ENCODE measurements at places on chromosomes 3 and 15.

DNA sequence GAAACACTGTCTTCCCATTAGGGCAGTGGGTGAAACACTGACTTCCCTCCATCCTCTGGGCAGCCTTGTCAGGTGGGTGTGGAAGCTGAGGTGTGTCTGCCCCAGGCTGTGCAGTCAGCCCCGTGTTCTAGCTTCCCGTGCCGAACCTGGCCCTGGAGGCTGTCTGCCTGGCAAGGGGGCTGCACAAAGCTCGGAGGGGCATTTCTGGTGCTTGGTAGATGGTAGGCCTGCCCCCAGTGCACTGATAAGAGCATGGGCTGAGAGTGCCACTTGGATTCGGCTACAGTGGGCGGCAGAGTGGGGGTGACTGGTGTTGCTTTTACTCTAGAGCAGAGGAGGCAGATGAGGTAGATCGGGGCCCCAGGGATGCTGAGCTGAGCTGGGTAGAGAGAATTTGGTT, 21.3 kb downstream of the IGF1R start:
- peaks cover 24% of the 10 kb centered on the region for H3K4me1 ChIP-seq
- H3K27me3 ChIP-seq = peaks cover 2% of the 10 kb centered on the region
- no peaks in the 10 kb centered on the region for H3K36me3 ChIP-seq
- no peak overlapping the region for H3K27ac ChIP-seq
- no peak for DNase-seq

DNA sequence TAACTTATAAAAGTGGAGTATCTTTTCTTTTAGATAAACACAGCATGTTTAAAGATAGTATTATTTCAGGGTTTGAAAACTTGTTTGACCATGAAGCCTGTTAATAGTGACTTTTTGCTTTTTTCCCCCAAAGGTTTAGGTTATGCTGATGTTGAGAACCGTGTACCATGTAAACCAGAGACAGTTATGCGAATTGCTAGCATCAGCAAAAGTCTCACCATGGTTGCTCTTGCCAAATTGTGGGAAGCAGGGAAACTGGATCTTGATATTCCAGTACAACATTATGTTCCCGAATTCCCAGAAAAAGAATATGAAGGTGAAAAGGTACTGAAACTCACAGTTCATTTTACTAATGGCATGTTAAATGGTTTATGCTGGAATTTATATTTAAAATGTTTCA, 5.1 kb downstream of the LACTB start:
- H3K4me3 ChIP-seq = no peak overlapping the region
- DNase-seq = no peak
- H3K4me1 ChIP-seq = peaks cover 9% of the 10 kb centered on the region
- H3K27me3 ChIP-seq = no peaks in the 10 kb centered on the region

- H3K4me1 ChIP-seq = no peaks in the 10 kb centered on the region
- H3K4me3 ChIP-seq = no peak overlapping the region
Observed at GRCh38 chr15:35888815-35889214, 342.9 kb upstream of the DPH6 start.

DNA sequence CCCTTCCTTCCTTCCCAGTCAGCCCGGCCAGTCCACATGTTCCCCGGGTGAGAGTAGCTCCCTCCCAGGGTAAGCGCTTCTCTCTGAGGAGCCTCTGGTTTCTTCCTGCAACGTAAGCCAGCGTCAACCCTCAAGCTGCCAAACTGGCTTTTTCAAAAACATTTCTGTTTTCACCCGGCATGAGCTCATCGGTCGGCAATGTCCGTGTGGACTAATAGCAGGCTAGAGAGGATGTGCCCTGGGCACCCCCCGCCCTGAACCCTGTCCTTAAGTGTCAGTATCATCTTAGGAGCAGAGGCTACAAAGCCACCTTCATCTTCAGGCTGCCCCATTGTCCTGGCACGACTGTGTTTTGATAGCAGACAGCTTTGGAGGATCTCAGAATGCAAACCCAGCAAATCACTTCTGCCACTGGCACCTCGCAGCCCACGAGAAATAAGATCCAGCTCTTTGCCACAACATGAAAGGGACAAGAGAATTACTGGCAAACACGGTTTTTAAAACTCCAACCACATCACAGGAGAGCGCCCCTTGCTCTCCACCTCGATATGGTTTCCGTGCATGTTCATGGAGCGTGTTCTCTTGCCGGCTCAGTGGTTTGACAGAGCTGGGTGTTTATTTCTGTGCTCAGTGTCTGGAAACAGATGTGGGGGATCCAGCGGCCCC, 9.9 kb downstream of the ALDH1A3 start:
- H3K4me3 ChIP-seq = no peak overlapping the region
- no peak overlapping the region for H3K27ac ChIP-seq
- peaks cover 76% of the 10 kb centered on the region for H3K27me3 ChIP-seq
- H3K36me3 ChIP-seq = no peaks in the 10 kb centered on the region
- no peak for DNase-seq

DNA sequence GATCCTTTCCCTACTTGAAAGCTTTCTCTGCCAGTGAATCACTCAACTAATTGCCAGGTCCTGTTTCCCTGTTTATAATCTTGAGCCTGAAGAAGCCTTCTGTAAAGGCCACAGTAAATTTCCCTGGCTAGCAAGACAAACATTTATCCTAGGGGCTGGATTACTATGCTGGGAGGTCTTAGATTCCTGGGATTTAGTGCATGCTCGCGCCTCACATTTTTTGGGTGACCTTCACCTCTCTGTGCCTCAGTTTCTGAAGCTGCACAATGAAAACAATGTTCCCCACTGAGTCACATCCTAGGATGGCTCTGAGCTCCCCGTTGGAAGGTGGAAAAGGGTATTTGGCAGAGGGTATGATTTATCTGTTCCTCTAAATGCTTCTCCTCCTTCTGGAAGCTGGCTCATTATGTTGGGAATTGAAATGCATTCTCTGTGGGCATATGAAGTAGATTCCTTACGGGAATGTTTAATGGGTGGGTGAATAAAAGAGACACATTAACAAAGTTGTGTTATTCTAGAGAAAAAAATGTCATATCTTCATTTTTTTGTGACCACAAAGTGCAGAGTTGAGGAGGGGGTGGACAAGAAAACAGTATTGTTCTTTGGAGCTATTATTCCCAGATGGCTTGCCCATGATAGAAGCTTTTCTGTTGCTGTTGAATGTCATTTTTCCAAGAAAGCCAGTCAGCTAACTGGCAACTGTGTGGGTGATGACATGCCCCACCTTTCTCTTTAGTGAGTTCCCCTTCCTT, 32.4 kb downstream of the LSM3 start:
- no peaks in the 10 kb centered on the region for H3K36me3 ChIP-seq
- no peak overlapping the region for H3K4me3 ChIP-seq
- H3K27ac ChIP-seq = no peak overlapping the region
- no peaks in the 10 kb centered on the region for H3K4me1 ChIP-seq
- H3K27me3 ChIP-seq = no peaks in the 10 kb centered on the region

DNA sequence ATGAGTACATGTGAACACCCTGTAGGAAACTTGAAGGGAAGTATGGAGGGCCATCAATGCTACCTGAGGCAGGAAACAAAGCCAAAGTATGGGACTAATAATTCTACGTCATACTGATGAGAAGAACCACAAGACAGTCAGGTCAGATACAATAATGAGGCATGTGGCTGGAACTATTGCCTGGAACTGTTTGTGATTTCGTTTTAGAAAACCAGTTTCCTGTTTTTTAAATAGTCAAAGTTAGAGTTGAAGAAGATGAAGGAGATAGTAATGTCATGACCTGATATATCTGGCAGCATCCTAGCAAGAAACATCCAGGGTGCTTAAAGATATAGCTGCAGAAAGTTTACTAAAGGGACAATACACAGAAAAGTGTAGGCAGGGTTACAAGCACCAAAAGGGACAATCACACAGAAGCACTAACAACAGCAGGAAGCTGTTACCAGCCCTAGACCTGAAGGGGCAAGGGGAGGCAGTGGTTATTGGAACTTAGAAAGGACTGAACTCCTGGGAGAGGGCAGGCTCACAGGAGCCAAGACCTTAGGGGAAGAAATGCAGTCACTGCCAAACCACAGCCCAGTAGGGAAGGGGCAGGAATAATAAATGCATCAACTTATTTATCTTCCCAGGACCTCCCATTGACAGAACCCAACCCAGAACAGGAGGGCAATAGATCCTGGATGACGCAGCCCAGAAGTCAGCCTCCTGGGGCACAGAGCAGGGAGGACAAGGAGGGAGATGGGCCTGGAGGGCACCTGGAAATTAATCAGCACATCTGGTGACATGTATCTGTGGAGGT, 302.1 kb upstream of the STT3B start:
- peak overlapping the region; percentile 67 for H3K27ac ChIP-seq
- peaks cover 62% of the 10 kb centered on the region for H3K4me1 ChIP-seq
- H3K27me3 ChIP-seq = no peaks in the 10 kb centered on the region
- H3K4me3 ChIP-seq = no peak overlapping the region
- no peak for DNase-seq

DNA sequence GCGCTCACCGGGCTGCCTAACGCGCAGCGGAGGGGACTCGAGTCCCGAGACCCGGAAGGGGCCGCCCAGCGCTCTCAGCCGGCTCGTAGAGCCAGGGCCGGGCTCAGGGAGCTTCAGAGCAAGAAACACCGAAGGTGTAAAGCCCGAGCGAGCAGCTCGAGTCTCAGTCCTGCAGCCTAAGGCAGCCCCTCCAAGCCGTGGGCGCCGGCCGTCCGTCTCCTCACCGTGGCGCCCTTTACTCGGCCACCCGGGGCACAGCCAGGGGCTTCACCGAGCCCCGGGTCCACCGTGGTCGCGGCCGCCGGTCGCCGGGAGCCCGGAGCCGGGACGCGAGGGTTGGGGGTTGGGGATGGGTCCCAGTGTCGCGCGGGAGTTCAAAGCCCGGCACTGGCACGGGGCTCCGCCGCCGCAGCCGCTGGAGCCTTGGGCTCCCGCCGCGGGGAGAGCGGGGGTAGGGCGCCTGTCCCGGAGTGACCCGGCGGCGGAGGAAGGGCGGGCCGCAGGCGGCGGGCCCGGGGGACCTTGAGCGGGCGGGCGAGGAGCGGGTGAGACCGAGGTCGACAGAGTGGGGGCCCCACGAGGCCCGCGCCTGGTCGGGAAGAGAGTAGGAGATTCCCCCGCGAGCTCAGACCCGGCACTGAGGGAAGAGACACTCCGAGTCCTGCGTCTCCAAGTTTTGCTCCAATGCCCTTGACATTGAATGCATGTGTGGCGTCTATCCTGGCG, 26.9 kb upstream of the THRB start:
- H3K27ac ChIP-seq = no peak overlapping the region
- peaks cover 3% of the 10 kb centered on the region for H3K4me1 ChIP-seq
- no peak for DNase-seq

- no peak for DNase-seq
- H3K36me3 ChIP-seq = no peaks in the 10 kb centered on the region
- no peak overlapping the region for H3K27ac ChIP-seq
- no peak overlapping the region for H3K4me3 ChIP-seq
- peaks cover 4% of the 10 kb centered on the region for H3K27me3 ChIP-seq
Observed at GRCh38 chr3:150495563-150496168, 50.6 kb downstream of the SERP1 start.

DNA sequence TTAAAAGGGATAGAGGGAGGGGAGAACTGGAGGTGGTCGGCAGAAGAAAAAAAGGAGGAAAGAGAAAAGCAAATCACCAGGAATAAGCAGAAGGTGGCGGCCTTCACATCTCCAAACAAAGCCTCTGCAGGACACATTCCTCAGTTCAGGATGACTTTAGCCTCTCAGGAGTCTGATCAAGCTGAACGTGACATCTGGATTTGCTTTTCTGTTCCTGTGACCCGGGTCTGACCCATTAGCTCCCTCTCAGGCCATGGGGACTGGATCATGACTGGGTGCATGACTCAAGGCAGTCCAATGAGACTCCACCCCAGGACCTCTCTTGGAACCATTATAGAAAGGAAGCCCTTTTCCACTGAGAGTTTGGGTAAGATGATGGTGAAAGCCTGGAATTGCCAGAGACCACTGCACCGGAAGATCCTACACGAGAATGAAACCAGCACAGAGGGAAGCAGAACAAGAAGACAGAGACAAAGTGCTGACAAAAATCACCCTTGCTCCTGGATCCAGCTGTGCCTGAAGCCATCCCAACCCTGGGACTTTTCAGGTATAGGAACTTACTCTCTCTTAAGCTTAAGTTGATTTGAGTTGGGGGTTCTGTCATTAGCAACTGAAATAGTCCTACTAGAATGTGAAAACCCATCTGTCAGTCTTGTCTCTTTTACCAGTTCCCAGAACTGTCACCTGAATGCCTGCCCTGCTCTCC, 45.4 kb upstream of the RAD18 start:
- no peak overlapping the region for H3K4me3 ChIP-seq
- peaks cover 7% of the 10 kb centered on the region for H3K27me3 ChIP-seq
- H3K36me3 ChIP-seq = no peaks in the 10 kb centered on the region
- H3K4me1 ChIP-seq = peaks cover 7% of the 10 kb centered on the region

- no peak overlapping the region for H3K27ac ChIP-seq
- H3K4me3 ChIP-seq = no peak overlapping the region
- H3K36me3 ChIP-seq = no peaks in the 10 kb centered on the region
- H3K4me1 ChIP-seq = no peaks in the 10 kb centered on the region
- no peak for DNase-seq
- no peaks in the 10 kb centered on the region for H3K27me3 ChIP-seq
Observed at GRCh38 chr15:81595752-81596151, 221.7 kb upstream of the TMC3 start.
